ENCODE measurements at places on chromosomes 16 and 17.

DNA sequence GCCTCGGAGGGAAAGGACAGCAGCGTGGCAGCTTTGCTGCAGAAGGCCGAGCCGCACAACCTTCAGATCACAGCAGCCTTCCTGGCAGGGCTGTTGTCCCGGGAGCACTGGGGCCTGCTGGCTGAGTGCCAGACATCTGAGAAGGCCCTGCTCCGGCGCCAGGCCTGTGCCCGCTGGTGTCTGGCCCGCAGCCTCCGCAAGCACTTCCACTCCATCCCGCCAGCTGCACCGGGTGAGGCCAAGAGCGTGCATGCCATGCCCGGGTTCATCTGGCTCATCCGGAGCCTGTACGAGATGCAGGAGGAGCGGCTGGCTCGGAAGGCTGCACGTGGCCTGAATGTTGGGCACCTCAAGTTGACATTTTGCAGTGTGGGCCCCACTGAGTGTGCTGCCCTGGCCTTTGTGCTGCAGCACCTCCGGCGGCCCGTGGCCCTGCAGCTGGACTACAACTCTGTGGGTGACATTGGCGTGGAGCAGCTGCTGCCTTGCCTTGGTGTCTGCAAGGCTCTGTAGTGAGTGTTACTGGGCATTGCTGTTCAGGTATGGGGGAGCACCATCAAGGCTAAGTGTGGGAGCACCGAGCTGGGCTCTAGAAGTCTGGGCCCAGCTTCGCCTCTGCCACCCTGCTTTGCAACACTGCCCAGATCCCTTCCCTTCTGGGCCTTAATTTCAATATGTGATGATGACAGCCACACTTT is 18.6 kb downstream of the NOD2 start:
- DNase-seq: no peak

DNA sequence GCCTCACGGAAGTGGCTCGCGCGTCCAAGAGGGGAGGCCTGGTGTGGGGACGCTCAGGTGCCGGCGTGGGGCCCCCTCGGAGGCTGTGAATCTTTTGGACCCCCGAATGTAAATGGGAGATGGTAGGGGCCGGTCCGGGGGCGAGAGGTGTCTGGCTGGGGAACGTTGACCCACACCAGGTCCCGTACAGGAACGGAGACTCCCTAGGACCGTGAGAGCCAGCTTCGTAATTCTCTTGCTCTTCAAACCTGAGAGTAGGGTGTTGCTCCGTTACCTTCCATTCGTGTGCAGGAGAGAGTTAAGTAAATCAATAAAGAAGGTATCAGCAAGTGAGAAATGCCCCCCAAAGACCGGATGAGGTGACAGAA is 481 bp downstream of the LYRM1 start:
- DNase-seq: no peak

DNA sequence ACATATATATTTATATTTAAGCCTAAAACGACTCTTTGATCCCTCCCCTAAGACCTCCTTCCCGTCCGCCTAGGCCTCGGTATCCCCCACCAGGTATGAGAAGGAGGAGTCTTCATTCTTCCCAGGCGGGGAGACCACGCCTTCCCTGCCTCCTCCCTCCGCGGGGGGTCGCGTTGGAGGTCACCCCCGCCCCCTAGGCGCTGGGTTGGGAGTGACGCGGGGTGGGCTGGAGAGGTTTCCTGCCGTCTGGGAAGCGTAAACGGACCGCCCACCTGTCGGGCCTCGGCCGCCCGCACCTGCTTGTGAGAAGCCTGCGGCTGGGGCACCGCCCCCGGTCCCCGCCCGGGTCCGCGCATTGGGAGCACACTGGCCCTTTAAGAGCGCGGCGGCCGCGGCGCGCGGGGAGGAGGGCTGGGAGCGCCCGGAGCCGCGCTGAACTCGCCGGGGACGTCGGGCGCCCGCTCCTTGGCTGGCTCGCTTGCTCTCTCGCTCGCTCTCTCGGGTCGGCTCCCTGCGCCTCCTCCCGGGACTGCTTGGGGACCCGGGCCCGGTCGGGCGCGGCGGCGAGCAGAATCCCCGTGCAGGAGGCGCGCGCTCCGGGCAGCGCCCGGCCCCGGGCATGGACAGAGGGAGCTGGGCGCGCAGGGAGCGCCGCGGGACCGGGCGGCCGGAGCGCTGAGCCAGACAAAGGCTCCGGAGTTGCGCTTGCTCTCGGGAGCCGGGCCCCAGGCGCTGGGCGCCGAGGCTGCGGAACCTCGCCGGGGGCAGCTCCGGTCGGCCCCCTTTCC is at the start of gene MMP15:
Gene MMP15, plus strand, starts transcription at position 404 of the 788 bp plus-strand sequence. CDS start 597 bp downstream, outside the sequence.
- peak; percentile 25 for DNase-seq

DNA sequence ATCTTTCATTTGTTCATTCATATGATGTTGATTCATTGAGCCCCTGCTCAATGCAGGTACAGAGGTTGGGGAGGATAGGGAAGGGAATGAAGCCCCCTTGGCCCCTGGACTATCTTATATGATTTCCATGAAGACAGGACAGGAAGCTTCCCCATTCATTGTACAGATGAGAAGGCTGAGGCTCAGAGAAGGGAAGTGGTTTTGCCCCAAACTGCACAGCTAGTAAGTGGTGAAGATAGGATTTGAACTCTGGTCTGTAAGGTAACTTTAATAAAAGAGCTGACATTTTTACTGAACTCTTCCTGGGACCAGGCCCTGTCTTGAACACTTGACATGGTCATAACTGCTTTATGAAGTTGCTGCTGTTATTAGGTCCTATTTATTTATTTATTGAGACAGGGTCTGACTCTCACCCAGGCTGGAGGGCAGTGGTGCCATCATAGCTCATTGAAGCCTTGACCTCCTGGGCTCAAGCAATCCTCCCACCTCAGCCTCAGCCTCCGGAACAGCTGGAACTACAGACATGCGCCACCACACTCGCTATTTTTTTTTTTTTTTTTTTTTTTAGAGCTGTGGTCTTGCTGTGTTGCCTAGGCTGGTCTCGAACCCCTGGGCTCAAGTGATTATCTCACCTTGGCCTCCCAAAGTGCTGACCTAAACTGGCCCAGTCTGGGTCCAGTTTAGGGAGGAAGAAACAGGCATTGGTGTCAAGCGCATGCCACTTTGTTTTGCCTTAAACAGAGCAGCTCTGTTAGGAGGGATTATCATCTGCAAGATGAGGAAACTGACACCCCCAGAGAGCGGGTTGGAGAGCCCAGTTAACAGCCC is 5.0 kb downstream of the CTF1 start:
- DNase-seq: no peak

- DNase-seq: no peak
Observed at GRCh38 chr17:45222014-45222288, 266 bp downstream of the FMNL1 start.

DNA sequence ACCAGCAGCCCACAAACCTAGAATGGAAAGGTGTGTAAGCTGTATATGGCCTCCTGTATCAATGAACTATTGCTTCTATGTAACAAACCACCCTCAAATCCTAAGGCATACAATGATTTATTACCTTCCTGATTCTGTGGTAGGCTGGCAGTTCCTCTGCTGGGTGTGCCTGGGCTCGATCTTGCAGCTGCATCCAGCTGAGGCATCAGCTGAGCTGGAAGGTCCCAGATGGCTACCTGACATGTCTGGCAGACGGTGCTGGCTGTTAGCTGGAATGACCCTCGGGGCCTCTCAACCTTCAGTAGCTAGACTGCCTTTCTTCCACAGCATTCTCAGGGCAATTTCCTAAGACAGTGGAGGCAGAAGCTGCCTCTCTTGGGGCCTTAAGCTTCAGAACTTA is 152.7 kb downstream of the RAB11FIP4 start:
- DNase-seq: no peak

DNA sequence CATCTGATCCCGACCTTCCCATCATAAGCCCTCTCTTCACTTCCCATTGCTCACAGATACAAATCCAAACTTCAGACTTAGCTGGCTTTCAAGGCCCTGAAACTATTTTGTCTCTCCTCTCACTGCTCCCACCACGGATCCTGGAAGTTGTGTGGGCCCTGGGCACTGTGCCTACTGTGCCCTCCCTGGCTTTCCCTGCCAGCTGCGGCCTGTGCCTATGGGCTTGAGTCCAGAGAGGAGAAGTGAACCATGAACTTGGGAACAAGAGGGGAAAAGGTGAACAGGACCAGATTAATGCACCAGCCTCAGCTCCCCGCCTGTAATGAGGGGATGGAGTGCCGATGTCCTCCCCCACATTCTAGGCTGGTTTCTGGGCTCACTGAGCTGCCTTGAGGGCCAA is 18.9 kb upstream of the KCNJ12 start:
- DNase-seq: no peak

- DNase-seq: no peak
Observed at GRCh38 chr16:72467157-72467759, 295.3 kb upstream of the PMFBP1 start.

- DNase-seq: no peak
Observed at GRCh38 chr17:63440127-63440769, 5.9 kb downstream of the CYB561 start.

GRCh38 chr17:75813081-75814020 is 28.7 kb downstream of the UNK start:
- no peak for DNase-seq

GRCh38 chr16:7330709-7331108 is 1.9 kb upstream of the RBFOX1 start:
- DNase-seq: no peak

GRCh38 chr17:1188812-1189504 is 9.2 kb upstream of the ABR start:
- no peak for DNase-seq

- DNase-seq: no peak
Observed at GRCh38 chr17:58813712-58814111, 58.1 kb downstream of the PPM1E start.

GRCh38 chr17:9984768-9985167 is 79.7 kb upstream of the RCVRN start:
- DNase-seq: no peak

GRCh38 chr16:48444574-48444973 is 59.4 kb upstream of the SIAH1 start:
- no peak for DNase-seq

- no peak for DNase-seq
Observed at GRCh38 chr17:32516940-32517701, 30.3 kb downstream of the CDK5R1 start.

DNA sequence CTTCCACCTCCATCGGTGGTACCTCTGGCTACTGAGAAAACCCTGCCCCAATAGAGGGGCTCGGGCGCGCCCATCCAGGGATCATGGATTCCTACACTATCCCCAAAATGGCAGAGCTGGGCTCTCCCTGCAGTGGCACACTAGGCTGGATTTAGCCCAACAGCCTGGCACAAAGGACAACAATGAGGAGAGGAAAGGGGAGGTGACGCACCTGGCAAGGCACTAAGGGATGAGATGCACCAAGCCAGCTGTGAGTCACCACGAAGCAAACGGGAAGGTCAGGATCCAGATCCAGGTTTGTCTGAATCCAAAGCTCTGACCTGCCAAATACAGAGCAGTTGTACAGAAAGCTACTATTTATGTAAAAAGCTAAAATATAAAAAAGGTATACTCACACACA is 18.1 kb downstream of the UBE2O start:
- no peak for DNase-seq

DNA sequence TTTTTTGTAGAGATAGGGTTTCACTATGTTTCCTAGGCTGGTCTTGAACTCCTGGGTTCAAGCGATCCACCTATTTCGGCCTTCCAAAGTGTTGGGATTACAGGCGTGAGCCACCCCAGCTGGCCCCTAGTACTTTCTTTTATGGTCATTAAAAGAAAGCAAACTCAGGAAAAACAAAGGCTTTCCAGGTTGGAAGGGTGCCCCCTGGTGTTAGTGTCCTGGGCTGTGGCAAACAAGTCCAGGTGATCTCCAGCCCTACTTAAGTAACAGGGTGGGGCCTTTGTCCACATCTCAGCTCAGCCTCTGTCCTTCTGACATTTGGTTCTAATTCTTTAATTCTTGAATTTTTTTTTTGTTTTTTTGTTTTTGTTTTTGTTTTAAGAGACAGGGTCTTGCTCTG is 6.9 kb downstream of the IGFBP4 start:
- DNase-seq: no peak

DNA sequence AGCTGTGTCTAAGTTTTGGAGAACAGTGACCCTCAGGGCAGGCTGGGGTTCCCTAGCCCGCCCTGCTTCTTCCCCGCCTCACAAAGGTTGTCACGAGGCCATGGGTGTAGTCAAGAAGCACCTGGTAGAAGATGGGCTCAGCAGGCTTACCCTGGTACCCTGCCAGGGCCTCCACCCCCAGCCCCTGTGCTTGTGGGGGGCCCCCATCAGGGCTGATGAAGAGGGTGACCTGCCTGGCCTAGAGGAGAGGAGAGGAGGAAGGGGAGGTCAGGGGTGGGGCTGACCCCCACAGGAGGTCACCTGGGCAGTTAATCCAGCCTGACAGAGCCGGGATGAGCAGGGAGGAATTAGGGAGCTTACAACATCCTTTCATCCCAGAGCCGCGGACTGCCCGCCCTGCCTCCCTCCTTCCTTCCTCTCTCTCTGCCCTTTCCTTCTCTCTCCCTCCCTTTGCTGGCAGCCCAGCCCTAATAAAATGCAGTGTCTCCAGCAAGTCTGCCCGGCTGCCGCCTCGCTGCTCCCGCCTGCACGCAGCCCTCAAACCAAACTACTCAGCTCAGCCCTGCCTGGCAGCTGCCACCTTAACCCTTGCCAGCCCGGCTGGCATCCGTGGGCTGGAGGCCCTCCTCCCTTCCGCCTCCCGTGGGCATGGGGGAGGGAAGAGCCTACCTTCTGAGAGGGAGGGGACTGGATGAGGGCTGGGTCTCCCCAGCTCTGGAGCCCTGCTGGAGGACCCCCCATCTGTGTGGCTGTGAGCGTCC is 7.2 kb downstream of the DLX3 start:
- no peak for DNase-seq

DNA sequence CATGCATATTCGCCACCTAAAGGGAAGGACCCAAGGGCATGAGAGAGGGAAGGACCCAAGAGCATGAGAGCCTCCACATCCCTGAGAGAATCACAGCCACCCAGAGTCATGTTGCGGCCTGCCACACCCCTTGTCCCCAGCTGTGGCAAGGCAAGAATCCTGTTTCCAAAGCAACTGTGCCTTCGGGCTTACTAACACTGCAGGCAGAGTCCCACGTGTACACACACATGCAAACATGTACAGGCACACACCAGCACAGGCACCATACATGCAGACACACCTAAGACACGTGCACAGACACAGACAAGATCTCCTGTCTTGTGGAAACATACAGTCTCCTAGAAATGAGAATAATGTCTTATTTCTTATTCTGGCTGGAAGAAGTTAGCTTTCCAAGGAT is 92.4 kb upstream of the CDYL2 start:
- no peak for DNase-seq

GRCh38 chr16:22670551-22671041 is 143.4 kb upstream of the HS3ST2 start:
- DNase-seq: no peak

- no peak for DNase-seq
Observed at GRCh38 chr17:13359774-13360173, 242.0 kb downstream of the HS3ST3A1 start.

- DNase-seq: no peak
Observed at GRCh38 chr17:2042933-2043332, 1.1 kb downstream of the OVCA2 start.
